ENCODE measurements at places on chromosomes 4 and X.

DNA sequence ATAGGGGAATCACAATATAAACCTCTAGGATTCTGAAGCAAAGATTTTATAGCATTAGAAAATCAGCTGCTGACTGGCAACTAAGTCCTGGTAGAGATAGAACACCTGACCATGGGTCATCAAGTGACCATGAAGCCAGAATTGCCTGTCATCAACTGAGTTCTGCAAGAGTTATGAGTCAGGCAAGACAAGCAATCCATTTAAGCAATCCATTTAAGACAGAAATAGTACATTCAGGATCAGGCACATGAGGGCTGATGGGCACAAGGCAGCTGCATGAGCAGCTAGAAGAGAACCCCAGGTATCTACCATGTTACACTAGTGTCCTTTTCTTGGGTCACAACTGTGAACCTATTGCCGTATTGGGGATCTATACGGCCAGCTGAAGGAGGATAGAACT, 98.9 kb downstream of the SPRY1 start:
- DNase-seq = no peak

- peak; percentile 26 for DNase-seq
Measured at GRCh38 chrX:129654652-129655546, at the start of gene APLN. TSS of gene APLN (minus strand) at chrX:129654956. CDS start at chrX:129654630, 326 bp downstream.

DNA sequence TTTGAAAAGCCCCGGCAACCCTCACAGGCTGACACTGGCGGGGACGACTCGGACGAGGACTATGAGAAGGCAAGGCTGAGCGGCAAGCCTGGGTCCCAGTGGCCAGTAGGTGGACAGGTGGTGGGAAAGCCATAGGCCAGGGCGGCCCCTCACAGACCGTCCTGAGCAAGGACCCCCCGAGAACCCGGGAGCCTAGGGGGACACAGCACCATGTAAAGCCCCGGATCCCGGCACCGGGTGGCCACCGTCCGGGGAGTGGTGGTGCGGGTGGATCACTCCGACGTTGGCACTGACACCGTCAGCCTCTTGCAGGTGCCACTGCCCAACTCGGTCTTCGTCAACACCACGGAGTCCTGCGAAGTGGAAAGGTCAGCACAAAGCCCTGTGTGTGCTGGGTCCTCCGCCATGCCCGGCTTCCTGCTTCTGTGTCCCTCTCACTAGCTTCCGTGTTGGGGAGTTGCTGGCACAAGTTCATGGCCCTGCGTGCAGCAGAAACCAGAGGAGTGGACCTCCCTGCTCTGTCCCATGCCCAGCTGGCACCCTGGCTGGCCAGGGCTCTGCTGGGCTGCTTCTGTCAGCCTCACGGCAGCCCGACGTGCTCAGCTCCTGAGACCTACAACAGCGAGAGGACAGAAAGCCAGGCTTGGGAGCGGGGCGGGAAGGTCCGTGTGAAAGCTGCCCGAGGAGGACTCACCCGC, 11.9 kb upstream of the ADD1 start:
- DNase-seq = no peak

DNA sequence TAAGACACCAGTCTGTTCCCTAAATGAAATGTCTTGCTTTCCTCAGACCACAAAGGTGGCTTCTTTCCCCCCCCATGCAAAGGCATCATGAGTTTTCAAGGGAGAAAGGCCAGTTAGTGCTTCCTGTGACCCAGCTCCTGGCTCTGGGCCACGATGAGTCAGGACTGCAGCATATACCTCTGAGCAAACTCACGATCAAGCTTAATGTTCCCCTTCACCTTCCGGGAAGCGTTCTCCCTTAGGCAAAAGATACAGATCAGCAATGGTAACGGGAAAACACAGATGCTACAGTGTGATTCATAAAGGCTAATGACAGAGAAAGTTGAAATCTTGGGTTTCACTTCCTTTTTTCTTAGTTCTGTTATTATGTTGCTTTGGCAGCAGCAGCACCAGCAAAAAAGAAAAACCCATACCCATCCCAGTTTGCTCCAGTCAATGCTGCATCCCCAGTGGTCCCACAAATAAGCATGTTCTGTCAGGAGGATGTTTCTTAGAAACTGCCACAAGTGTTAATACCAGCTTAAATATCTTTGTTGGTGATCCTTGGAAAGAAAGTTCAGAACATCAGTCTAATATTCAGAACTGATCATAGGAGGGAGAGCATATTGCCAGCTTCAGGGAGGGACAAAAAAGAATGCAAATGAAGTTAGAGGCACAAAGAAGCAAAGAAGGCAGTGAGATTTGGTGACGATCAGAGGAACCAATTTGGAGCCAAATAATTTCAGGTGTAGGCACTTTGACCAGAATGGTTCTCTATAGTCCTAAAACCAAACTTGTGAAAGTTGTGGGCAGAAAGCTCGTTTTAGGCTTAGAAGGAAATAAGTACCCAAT, 41.2 kb downstream of the LONRF3 start:
- peak; percentile 90 for DNase-seq

GRCh38 chrX:95058815-95059214, 1384.8 kb downstream of the FAM133A start:
- DNase-seq = no peak

GRCh38 chr4:6189511-6189910, 10.8 kb downstream of the JAKMIP1 start:
- DNase-seq = no peak

DNA sequence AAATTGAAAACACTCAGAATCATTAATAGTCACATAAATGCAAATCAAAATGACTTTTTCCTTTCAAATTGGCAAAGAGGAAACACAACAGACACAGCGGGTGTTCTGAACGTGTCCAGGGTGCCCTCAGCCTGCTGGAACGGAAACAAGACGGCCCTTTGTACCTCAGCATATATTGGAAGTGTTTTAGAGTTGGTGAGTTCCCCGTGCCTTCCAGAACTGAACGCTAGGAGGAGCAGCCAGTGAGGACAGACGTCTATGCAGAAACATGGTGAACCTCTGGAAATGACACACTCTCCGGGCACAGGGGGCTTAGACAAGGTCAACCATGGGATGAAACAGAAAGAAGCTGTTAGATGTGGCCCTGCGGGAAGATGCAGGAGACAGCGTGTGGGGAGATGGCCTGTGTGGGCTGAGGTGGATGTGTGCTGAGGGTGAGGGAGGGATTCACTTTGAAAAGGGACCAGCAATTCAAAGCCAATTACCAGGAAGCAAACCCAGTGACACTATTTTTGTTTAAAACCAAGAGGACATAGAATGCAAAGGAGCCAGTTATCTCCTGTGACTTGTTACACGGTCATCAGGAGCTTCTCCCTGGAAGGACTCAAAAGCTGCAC, 40.4 kb downstream of the RNF212 start:
- DNase-seq = peak; percentile 8

DNA sequence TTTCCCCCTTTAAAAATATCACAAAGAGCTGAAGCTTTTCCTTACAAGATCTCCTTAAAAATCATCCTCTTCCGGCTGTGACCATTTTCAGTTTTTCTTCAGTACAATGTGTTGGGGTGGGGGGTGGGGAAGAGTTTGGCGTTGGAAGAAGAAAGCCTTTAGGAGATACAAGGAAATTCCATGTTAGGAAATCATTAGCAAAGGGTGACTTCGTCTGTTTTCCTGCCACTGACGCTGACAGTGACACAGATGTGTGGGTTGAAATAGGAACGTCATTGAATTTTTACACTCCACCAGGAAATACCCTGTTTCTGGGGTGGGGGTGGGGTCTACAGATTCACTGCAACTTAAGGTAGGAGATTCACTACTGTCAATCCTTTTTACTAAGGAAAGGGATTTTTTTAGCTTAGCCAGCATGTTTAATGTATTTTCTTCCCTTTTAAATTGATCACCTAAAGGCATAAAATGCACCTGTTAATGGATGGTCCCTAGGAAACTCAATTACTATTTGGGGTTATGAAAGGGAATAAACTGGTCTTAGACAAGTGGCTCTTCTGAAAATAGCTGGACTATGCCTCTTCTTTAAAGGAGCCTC, 3.9 kb downstream of the MAMLD1 start:
- DNase-seq = no peak

Measured in pulmonary artery endothelial cell (primary cell).